Memory B cell (primary cell): ENCODE measurements at places on chromosomes 12 and 14.

DNA sequence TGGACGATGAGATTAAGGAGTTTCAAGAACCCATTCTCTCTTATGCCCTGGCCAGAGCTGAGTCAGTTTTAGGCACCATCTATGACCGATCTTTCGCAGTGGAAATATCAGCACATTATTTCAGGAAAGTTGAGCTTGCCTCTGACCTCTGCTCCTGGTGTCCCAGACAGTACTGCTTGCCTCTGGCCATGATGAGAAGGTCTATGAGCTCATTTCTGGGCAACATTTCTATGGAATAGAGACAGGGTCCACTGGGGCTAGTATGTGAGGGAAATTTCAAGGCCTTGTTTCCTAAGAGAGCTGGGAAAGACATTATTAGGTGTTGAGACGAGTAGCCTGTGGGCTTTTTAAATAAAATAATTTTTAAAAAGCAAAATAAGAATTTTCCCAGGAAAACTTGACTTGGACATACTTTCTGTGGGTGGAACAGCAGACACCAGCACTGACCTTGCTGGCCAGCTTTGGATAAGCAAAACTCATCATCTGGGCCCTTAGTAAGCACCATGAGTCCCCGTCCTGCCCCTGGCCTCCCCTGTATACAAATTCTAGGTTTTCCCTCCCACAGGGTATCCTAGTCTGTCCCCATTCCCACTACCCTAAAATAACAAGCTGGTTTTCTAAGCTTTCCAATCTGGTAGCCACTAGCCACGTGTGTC, 43.4 kb downstream of the DIO2 start:
- no peaks in the 10 kb centered on the region for H3K36me3 ChIP-seq
- H3K27ac ChIP-seq, result no peak overlapping the region
- H3K4me1 ChIP-seq, result no peaks in the 10 kb centered on the region
- H3K4me3 ChIP-seq, result no peak overlapping the region
- no peaks in the 10 kb centered on the region for H3K27me3 ChIP-seq
- no peak for DNase-seq

DNA sequence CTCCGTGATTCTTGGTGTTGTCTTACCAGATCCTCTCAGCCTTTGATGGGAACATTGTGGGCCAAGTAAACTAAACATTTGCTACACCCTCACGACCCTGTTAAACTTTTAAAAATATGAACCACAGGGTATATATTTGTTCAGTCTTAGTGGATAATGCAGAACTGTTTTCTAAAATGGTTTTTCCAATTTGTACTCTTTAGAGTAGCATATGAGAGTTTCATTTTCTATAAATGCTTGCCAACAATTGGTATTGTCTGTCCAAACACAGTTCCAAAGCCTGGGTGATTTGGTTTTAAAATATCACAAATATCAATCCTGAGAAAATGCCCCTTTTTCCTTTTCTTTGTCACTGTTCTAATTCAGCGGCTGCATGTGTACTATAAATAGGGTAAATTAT, 6.7 kb upstream of the IL22 start:
- H3K27me3 ChIP-seq, result peaks cover 6% of the 10 kb centered on the region
- no peak for DNase-seq
- peaks cover 2% of the 10 kb centered on the region for H3K4me1 ChIP-seq
- H3K27ac ChIP-seq, result no peak overlapping the region

DNA sequence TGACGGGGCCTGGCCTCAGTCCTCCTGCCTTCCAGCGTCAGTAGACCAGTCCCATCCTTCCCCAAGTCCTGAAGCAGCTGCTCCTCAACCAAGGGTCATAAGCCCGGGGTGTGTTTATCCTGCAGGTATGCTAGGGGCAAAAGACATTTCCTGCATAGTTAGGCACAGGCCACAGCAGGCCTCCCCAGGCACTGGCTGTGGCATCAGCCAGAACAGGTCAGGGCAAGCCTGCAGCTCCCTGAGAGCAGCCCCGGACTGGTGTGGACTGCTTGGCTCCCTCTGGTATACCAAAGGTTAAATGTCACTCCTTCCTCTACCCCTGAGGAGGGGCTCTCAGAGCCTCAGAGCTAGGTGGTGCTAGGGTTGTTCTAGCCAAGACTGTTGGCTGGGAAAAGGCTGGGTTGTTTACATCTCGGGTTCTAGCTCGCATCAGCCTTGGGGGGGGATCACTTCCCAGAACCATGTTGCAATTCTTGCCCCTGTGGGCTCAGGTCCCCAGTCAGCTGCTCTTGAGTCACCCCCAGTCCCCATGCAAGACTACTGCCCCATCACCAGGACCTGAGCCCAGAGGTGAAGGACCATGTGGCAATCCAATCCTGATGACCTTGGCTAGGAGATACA, 2.9 kb downstream of the MMP14 start:
- peaks cover 8% of the 10 kb centered on the region for H3K27me3 ChIP-seq
- no peak for DNase-seq
- H3K36me3 ChIP-seq, result peaks cover 5% of the 10 kb centered on the region
- no peak overlapping the region for H3K27ac ChIP-seq

GRCh38 chr12:94380507-94380906, 79.2 kb downstream of the CEP83 start:
- no peak for DNase-seq
- H3K36me3 ChIP-seq, result peaks cover 26% of the 10 kb centered on the region
- H3K4me3 ChIP-seq, result no peak overlapping the region
- H3K27ac ChIP-seq, result no peak overlapping the region

- H3K27ac ChIP-seq, result no peak overlapping the region
- H3K4me1 ChIP-seq, result no peaks in the 10 kb centered on the region
- H3K27me3 ChIP-seq, result no peaks in the 10 kb centered on the region
- no peak for DNase-seq
Observed at GRCh38 chr14:105865904-105866840, 339.8 kb downstream of the TMEM121 start.

DNA sequence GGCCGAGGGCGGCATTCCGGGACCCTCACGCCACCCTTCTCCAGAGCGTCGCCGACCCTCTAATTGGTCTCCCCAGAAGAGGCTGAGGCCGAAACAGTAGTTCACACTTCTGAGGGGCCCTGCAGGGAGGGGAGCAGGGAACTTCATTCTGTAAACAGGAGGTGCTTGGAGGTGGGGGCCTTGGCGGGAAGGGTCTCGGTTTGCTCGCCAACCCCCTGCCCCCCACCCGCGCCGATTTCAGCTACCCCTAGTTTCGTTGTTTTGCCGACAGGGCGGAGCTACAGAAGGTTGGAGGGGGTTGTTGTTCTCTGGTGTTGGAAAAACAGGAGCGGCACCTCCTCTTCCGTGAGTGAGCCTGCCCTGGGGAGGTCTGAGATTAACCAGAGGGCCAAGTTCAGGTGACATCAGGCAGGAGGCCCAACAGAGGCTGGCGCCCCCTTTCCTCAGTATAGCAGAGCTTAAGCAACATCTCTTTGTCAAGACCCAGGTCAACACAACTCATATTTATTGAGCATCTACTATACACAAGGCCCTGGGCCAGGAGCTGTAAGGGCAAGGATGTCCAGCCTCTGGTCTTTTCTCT, 682 bp downstream of the ERBB3 start:
- DNase-seq, result no peak
- no peaks in the 10 kb centered on the region for H3K36me3 ChIP-seq
- peak overlapping the region; percentile 83 for H3K4me3 ChIP-seq
- H3K27ac ChIP-seq, result no peak overlapping the region

- H3K4me1 ChIP-seq, result peaks cover 12% of the 10 kb centered on the region
- peak; percentile 27 for DNase-seq
- peak overlapping the region; percentile 59 for H3K27ac ChIP-seq
- H3K27me3 ChIP-seq, result no peaks in the 10 kb centered on the region
- H3K36me3 ChIP-seq, result peaks cover 16% of the 10 kb centered on the region
- H3K4me3 ChIP-seq, result no peak overlapping the region
Observed at GRCh38 chr12:52014567-52015530, 8.1 kb downstream of the TAMALIN start.

GRCh38 chr14:99744199-99744872, 48.9 kb upstream of the EML1 start:
- H3K4me1 ChIP-seq, result no peaks in the 10 kb centered on the region
- no peak overlapping the region for H3K4me3 ChIP-seq
- H3K36me3 ChIP-seq, result no peaks in the 10 kb centered on the region
- H3K27me3 ChIP-seq, result peaks cover 21% of the 10 kb centered on the region

DNA sequence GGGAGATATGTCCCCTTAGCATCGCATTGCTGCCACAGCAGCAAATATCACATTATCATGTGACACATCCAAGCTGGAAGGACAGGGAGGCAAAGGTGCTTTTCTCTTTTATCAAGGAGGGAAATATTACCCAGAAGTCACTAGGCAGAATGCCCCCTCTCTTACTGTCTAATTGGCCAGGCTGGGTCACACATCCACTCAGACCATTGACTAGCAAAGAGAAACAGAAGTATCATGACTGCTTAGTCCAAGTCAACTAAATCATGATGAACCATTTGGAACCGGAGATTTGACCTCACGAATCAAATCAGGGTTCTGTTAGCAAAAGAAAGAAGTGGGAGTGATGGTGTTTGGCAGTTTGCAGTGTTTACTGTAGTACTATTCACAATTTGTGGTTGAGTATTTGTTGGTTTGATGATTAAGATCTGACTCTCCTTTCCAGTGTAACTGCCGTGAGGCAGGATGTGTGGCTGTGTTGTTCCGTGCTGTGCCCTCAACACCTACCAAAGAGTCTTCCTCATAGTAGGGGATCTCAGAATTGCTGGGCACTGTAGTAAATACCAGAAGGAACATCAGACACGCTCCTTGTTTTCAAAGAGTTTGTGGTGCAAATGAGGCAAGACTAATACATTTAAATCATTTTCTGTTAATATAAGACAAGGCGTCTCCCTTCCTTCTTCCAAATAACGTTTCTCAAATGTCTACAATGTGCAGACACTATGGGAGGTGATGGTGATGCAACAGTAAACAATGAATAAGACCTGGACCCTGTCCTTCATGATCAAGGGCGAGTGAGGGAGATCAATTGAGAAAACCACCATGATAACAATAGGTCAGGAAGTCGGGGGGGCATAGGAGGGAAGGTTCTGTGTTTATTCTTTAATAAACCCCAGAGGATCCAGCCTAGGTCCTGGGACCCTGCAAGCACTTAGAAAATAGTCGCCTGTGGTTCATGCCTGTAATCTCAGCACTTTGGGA, 194.4 kb upstream of the CRY1 start:
- peaks cover 10% of the 10 kb centered on the region for H3K27me3 ChIP-seq
- no peak overlapping the region for H3K27ac ChIP-seq
- peaks cover 2% of the 10 kb centered on the region for H3K36me3 ChIP-seq
- no peaks in the 10 kb centered on the region for H3K4me1 ChIP-seq
- no peak overlapping the region for H3K4me3 ChIP-seq
- no peak for DNase-seq
